ENCODE measurements at places on chromosomes 6 and 20.

DNA sequence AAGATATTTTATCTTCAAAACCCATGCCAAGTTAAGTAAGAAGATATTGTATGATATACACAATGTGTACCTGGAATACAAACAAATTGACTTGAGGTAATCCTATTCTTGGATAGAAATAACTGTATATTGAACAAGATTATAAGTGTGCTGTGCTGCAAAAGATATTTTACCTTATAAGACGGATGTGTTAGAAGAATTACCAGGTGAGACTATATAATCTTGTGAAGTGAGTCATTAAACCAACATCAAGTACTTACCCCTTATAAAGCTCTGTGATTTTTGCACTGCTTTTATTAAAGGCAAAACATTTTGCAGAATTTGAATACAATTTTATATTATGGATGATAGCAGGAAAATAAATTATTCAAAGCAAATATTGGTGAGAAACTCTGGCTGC is 570.0 kb downstream of the MMUT start:
- no peak for DNase-seq

GRCh38 chr20:59788196-59788735 is 145.2 kb downstream of the SYCP2 start:
- no peak for DNase-seq

- DNase-seq, result no peak
Measured at GRCh38 chr6:169131390-169131789, 122.3 kb downstream of the THBS2 start.

- DNase-seq, result no peak
Measured at GRCh38 chr6:156065849-156066248, 610.2 kb upstream of the NOX3 start.

DNA sequence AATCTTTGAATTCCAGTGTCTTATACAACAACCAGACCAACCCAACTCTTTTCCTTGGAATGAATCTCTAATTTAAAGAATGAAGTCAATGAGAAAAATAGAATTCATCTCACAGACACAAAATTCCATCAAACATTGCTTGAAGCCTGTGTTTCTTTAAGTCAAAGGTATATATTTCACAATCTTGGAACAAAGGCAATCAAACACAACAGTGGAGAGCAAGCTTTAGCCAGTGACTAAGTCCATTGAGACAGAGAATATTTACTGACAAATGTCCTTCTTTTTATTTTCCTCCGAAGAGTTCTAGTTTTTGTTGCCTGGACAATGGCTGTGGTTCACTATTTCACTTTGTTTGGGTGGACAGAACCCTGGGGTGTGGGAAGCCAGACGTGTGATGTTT is 35.8 kb downstream of the MEP1A start:
- DNase-seq, result no peak

GRCh38 chr20:36775826-36776225 is 2.3 kb upstream of the DSN1 start:
- DNase-seq, result no peak

DNA sequence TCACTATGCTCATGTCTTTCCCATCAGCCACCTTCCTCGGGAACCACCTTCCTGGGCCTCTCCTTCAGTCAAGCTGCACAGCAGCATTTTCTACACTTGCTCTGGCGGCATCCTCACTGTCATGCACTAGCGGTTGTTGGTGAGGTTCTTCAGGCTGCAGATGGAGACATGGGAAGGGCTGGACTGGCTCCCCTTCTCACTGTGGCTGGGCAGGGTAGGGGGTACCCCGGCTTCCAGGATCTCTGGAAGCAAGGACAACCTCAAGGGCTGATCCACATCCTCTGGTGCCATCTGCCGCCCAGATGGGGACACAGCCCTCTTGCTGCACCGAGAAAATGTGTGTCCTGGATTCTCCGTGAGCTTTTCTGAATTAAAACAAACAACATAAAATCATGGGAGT is 180.1 kb upstream of the RNF24 start:
- no peak for DNase-seq

DNA sequence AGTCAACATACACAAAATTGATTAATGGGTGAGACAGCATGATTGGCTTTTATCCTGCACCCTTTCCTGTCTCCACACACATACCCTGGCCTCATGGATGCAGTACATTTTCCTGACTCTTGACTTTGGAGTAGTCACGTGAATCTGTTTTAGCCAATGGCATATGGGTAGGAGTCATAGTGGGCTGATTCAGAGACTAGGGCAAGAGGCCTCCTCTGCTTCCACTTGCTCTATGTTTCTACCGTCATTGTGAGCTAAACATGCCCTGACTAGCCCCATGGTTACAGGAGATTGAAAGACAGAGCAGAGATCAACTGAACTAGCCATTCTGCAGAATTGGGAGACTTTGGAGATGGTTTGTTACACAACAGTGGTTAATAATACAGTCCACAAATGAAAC is 850.0 kb downstream of the DHX35 start:
- no peak for DNase-seq

- no peak for DNase-seq
Measured at GRCh38 chr6:24979176-24979575, 43.4 kb upstream of the RIPOR2 start.

DNA sequence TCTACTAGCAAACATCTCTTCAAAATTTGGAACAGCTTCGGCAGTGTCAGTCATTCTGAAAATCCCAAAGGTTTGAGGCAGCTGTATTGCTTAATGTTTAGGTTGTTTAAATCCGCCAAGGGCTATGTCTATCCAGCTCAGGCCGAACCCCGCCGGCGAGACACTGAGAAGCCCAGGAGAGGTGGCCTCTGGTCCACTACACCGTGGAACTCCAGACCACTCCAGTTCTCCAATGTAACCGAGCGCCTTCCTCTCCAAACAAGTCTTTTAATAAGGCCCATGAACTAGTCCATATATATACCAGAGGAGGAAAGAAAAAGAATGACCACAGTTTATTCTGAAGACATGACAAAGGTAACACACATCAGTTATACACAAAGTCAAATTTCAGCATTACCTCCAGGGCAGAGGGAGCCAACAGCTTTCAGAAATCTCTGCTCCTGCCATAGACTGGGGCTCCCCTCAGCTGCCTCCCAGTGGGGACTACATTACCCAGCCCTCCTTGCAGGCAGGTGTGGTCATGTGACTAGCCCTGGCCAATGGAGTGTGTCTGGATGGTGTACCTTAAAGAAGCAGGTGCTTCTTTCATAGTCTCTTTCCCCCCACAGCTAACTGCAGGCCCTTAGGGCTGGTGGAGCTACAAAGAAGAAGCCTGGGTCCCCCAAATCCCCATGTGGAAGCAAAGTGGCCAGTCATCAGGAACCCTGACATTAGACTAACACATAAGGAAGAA is at the start of gene RAMACL:
Gene RAMACL, minus strand, starts transcription at position 255 of the 733 bp plus-strand sequence. Its CDS starts 201 bp downstream, at position 54.
- no peak for DNase-seq

DNA sequence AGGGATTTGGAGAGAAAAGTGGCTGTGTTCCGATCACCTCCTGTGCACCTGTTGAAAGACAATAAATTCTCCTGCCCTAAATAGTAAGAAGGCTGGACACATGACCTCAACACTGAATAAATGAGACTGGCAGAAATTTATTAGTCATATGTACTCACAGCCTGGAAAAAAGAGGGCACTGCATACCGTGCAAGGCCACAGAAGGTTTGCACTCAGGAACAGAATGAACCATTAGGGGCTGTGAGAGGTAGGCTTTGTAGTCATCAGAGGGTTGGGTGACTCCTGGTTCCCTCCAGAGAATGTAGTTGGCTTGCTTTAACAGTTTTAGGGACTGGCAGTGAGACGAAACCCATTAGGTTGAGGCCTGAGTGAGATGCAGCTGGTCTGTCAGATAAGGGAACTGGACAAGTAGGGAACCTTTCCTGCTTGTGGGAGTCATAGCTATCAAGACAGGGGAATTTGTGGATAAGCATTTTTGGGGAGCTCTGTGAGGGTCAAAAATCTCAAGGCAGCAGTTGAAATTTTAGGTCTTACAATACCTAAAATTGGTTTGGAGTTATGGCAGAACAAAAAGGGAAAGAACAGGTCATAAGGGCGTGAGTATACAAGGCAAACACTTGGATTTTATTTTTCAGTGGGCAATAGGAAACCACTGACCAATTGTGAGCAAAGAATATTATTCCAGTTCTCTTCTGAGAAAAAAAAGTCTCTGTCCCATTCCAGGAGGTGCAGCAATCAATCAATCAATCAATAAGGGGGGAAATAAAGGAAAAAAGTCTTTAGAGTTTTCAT is 67.9 kb upstream of the BTN3A2 start:
- DNase-seq, result no peak

GRCh38 chr6:7438011-7438410 is 48.4 kb downstream of the RIOK1 start:
- DNase-seq, result no peak

DNA sequence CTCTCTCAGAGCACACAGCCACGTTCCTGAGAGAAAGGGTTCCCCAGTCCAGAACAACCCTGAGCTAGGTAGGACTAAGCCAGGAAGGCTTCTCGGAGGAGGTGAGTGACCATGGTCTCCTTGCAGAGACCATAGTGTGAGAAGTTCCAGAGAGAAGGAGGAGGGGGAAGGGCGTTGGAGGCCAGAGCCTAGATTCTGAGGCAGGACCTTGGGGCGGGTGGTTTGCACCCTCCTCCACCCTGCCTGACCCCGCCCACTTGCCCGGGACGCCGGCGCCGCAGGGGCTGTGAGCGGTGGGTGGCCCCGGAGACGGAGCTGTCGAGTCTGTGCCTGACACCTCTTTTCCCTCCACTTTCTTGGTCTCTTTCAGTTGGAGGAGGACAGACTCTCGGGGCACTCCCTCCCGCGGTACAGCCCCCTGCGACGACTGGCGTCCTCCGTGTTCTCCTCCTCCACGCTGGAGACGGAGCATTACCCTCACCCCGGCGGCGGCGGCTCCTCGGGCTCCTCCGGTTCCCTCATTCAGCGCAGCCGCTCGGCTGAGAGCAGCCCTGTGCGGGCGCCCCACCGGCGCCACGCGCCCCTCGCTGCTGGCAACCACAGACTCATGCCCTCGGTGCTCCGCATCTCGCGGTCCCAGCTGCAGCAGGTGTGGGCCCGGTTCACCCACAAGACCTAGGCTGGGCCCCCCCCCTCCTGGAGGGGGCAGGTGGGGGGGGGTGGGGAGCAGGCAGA is 26.2 kb downstream of the TTBK1 start:
- no peak for DNase-seq

All from non-pigmented ciliary epithelial cell (primary cell).